Metanephros (tissue), 2 donors: ENCODE measurements at places on chromosomes 13 and 19. TPM values are rescaled to one million over a fixed set of nuclear protein-coding genes. Genes with fewer than 3 reads are reported as not detected.

Gene MCEMP1
- total RNA-seq: 0.64 TPM

Gene ZNF808
- total RNA-seq: 29.7 TPM

Gene C19orf85
- not detected for total RNA-seq

Gene MYH14
- total RNA-seq: 33.0 TPM

Gene ZNF98
- total RNA-seq: 12.1 TPM

Gene ZNF836
- total RNA-seq: 14.9 TPM

Gene KL
- total RNA-seq: 44.2 TPM

Gene ALOX5AP
- 12.8 TPM for total RNA-seq

Gene UHRF1
- total RNA-seq: 29.1 TPM

Gene PSG3
- total RNA-seq: not detected

Gene ADGRE3
- 1.3 TPM for total RNA-seq

Gene EDNRB
- 70.6 TPM for total RNA-seq

Gene KIR2DL1
- not detected for total RNA-seq

Gene MAB21L1
- 0.53 TPM for total RNA-seq

Gene TEX101
- total RNA-seq: not detected

Gene PODNL1
- total RNA-seq: 0.76 TPM

Gene ZNF772
- total RNA-seq: 32.7 TPM

Gene PRX
- 8.5 TPM for total RNA-seq

Gene USHBP1
- total RNA-seq: 9.8 TPM

Gene CEACAM3
- 2.6 TPM for total RNA-seq

Gene PRSS57
- total RNA-seq: 3.1 TPM

Gene FOXA3
- total RNA-seq: 1.3 TPM

Gene SBSN
- not detected for total RNA-seq

Gene FUT3
- total RNA-seq: 0.41 TPM

Gene GARRE1
- total RNA-seq: 48.0 TPM

Gene COMMD6
- 255 TPM for total RNA-seq

Gene REEP6
- 4.0 TPM for total RNA-seq

Gene TEX26
- not detected for total RNA-seq

Gene CD22
- 6.7 TPM for total RNA-seq

Gene LACC1
- total RNA-seq: 2.3 TPM

Gene PSG1
- total RNA-seq: not detected

Gene PNMA8B
- 7.2 TPM for total RNA-seq

Gene FGF21
- total RNA-seq: not detected

Gene HNRNPA1L2
- 3.7 TPM for total RNA-seq

Gene BCKDHA
- 74.7 TPM for total RNA-seq

Gene RNF113B
- total RNA-seq: not detected

Gene BST2
- 64.1 TPM for total RNA-seq

Gene KIR3DL1
- not detected for total RNA-seq

Gene TEAD2
- total RNA-seq: 49.9 TPM

Gene SPACA4
- not detected for total RNA-seq

Gene LILRB5
- total RNA-seq: 4.0 TPM

Gene ZNF729
- total RNA-seq: 0.47 TPM

Gene SMAD9
- total RNA-seq: 32.3 TPM

Gene NLRP7
- total RNA-seq: 0.06 TPM

Gene PSG2
- not detected for total RNA-seq

Gene RNF17
- total RNA-seq: not detected

Gene TUBA3C
- total RNA-seq: not detected

Gene CLEC4M
- total RNA-seq: 2.7 TPM

Gene TMEM161A
- 26.9 TPM for total RNA-seq

Gene LRG1
- total RNA-seq: 2.3 TPM

Gene PRTN3
- total RNA-seq: 93.5 TPM

Gene SMG9
- total RNA-seq: 23.2 TPM

Gene CCDC8
- total RNA-seq: 62.2 TPM

Gene LILRA5
- total RNA-seq: 6.1 TPM
